Right atrium auricular region (tissue), 2 donors: ENCODE measurements at places on chromosomes 3 and 15.

GRCh38 chr3:185540695-185541094, 11.7 kb downstream of the LIPH start:
- DNase-seq = no peak

GRCh38 chr3:7982126-7982525, 519.5 kb upstream of the LMCD1 start:
- no peak for DNase-seq

GRCh38 chr3:2423143-2423542, 324.5 kb downstream of the CNTN4 start:
- DNase-seq = no peak

- DNase-seq = no peak
Observed at GRCh38 chr3:152550284-152550683, 281.6 kb downstream of the MBNL1 start.

DNA sequence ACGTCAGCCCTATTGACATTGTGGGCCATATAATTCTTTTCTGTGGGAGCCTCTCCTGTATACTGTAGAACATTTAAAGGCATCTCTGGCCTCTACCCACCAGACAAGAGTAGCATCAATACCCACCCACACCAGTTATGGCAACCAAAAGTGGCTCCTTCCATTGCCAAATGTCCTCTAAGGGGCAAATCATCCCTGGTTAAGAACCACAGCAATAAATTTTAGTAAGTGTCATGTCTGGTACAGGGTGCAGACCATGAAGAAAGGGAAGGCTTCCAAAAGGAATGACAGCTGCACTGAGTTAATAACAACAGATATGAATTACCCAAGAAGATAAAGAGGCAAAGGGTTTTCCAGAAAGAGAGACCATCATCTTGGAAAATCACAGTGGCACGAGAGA, 6.9 kb upstream of the CLDN18 start:
- DNase-seq = no peak

DNA sequence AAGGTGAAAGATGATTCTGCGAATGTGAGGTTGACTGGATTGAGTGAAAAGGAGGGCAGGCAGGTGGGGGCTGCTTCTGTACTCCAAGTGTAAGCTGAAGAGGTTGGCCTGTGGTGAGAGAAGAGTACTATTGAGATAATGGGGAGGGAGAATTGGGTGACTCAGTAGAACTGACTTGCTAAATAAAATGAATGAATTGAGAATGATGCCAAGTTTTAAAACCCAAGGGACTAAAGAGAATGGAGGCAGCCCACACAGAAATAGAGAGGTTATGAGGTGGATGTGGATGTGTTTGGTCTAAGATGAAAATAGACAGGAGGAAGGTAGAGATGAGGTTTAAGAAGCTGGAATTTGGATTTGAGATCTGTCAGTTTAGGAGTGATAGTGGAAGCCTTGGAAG, 5.9 kb downstream of the MME start:
- DNase-seq = no peak

- no peak for DNase-seq
Observed at GRCh38 chr3:101151286-101151913, 158.2 kb upstream of the ABI3BP start.

DNA sequence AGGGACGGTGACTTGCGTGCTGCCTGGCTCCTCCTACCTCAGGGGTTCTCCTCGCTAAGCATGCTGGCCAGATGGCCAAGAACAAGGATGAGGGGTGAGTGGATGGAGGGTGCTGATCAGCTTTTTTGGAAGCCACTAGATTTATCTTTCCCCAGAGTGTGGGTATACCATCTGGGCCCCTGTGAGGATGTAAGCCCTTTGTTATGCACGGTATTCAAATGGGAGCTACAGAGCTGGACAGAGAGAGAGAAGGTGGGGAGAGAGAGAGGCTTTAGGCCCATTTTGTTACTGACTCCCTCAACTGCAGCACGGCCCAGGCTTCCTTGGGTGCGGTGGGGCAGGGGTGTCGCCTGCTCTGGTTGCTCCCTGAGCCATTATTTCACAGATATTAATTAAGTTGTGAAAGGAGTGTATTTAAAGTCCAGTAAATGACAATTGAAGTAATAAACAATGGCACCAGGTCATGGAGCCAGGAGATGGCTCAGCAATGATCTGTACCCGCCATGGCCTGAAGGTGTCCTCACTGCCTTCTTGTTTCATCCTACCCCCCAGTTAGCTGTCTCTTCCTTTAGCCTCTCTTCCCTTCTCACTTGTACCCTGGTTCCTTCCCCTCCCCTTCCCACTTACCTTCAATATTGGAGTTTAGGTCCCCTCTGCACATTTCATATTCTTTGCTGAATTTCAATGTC, 158.0 kb downstream of the CLSTN2 start:
- DNase-seq = no peak
